ENCODE measurements at places on chromosomes 5 and 9.

- no peak for DNase-seq
Observed at GRCh38 chr5:27592231-27592630, 553.8 kb upstream of the CDH9 start.

DNA sequence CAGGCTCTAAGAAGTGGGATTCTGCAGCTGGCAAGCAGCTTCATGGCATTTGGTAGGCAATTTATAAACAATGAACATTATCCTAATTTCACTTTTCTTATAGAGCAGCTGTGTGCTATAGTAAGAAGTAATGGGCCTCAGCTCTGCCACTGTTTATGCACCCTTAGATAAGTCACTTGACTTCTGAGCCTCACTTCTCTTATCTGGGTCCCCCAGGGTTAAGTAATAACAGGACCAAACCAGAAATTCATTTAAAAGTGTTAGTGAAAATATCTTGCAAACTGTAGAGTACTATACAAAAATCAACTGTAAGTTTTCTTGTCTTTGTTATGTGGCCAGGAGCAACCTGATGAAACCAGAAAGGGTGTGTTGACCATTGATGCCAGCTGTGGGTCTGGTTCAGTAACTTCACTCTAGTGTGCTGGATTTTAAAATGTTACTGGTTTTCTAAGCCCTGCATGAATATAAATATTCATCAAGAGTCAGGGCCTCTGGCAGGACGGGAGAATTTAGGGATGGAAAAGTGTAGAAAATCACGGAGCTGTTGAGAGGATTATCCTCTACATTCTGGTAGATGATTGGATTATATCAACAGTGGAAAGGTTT lies 24.2 kb downstream of the TNFAIP8 start:
- no peak for DNase-seq

GRCh38 chr5:33257807-33258429 lies 182.8 kb upstream of the TARS1 start:
- DNase-seq = no peak

DNA sequence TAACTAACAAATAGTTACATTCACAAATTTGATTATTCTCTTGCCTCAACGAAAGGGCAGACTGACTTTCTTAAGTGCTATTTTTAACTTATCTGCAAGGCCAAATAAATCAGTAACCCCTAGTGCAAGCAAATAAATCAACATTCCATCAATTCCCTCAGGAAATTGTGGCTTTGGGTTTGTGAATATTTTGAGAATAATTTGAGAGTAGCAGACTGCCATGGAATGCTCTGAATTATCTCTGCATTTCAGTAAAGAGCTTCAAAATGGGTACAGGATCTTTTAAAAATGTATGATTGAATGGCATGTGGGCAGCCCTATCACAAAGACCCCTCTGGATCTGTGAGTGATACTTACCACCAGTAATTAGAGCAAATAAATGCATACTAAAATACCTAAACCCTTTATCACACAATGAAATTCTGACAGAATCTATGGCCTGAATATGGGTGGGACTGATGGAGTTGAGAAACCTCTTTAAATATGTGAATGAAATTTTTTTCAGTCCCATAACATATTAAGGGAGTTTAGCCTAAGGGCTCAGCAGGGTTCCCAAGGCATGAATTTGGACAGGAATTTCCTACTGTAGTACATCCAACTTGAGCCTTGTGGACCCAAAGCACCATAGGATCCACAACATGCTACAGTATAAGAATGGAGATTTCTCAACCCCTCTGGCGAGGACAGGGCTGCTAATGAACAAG lies 92.5 kb upstream of the ITGA2 start:
- DNase-seq = no peak

- no peak for DNase-seq
Observed at GRCh38 chr9:76542360-76542759, 83.4 kb downstream of the GCNT1 start.

DNA sequence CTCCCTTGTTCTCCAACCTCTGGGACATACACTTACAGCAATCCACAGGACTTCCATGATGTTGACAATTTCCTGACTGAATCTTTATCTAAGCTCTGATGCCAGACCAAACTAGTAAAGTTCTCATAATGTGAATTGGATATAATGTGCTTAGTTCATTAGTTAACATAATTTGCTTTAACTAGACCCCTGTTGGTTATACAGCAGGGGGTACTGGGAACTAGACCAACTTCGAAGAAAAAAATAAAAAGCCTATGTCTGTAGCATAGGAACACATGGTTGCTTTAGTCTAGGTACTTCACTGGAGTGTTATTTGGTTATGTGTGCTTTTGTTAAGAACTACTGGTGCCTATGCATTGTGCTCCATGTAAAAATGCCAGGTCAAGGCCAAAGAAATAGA lies 173.8 kb downstream of the ADAMTS6 start:
- no peak for DNase-seq

DNA sequence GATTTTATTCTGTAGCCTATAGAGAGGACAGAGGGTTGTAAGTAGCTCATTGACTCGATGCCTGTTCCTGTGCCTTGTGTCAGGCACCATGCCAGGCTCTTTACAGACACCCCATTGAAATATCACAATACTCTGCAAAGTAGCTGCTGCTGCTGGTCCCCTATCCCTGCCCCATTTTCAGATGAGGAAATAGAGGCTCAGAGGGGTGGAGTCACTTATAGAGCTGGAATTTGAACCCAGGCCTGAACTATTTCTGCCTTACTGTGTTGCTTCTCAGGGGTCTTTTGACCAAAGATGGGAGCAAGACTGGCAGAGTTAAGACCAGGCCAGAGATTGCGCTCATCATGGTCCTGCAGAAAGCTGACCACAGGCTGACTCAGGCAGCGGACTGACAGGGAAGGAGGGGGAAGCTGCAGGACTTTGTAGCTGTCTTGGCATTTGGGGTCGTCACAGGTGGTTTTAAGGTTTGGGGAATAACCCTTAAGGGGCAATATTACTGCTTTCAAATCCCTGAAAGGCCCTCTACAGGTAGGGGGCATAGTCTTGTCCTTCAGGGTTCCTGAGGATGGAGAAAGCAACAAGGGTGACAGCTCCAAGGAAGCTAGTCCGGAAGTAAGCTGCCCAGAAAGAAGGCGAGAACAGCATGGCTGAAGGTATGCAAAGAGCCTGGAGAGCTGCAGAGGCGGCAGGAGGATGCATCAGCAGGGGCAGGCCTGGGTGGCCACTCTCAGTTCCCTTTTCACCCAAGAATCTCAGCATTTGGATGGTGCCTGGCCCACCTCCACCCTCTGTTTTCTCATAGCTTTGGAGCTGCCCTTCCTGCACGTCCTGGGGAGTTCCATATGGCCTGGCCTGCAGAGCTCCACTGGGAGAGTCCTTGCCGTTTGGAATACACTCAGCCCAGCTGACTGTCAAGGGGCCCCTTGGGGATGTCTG lies 18.3 kb upstream of the NDST1 start:
- DNase-seq = no peak

DNA sequence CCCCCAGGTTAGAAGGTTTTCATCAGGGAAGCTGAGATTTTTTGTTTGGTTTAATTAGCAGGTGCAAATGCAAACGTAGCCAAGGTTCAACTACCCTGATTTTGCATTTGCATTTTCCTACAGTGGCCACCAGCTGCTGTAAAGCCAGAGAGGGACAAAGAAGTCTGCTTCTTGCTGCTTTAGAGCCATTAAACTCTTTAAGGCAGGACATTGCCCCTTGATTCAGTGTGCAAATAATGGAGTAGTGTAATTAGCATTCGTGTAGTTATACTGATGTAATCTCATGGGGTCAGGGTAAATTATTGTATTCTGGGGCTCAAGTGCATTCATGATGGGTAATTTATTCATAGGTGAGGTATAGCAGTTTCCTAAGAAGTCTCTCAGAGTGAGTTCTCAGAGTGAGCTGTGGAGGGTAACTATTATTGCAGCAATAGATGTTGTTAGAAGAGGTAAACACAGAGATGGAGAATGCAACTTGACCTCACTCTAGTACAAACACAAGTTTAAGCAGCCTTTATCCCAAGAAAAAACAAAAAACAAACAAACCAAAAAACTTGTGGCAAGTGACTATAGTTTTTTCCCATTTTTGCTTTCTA lies 526.5 kb downstream of the KIF4B start:
- DNase-seq = no peak

DNA sequence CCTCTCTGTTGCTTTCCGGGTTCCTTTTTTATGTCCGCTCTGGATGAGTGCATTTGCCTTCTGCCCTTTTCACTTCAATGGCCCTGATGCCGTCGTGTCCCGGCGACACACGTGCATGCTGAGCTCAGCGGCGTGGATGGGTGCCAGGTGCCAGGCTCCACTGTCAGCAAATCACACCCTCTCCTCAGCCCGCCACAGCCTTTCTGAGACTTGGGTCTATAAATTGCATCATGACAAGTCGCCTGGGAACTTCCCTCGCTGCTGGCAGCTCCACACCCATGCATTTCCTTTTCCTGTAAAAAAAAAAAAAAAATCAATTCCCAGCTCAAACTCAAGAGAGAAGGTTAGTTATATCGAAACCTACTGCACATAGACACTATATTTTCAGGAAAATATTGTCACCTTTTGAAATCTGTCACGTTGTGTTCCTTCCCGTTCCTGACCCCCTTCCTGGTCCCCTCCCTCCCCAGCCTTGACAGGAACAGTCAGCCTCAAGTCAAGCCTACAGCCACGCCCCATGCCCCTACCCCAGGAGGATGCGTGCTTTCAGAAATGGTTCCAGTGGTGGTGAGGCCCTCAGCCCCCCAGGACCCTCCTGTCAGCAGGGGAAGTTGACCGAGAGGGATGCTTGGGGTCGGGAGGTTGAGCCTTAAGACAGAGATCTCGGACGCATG lies 110.3 kb upstream of the PTCH1 start:
- DNase-seq = no peak

DNA sequence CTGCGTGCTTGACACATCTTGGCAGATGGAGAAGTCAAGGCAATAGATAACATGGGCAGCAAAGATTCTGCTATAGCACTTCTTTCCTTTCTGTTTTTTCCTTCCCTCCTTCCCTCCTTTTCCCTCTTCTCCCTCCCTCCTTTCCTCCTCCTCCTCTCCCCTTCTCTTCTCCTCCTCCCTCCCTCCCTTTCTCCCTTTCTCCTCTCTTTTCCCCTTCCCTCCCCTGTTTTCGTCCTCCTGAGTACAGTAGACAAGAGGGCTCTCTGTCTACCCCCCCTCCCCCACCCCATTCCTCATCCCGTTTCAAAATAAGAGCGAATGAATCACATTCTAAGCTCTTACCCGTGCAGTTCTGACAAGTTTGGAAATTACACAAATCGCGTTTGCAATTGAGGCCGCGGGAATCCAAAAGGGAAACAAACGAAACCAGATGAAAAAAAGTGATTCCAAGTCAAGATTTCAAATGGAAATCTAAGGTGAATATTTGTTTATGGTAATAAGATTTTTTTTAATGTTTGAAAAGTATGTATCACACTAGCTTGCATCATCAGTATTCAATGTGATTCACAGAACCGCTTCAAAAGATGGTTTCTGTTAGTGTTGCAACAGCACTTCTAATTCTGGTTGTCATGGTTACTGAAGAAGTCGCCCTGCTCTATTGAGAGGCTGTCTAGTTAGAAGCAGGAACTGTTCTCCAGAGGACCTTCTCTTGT lies 1.3 kb downstream of the NIM1K start:
- peak; percentile 56 for DNase-seq

GRCh38 chr9:126781186-126782052 lies 23.4 kb upstream of the ZBTB43 start:
- DNase-seq = no peak

DNA sequence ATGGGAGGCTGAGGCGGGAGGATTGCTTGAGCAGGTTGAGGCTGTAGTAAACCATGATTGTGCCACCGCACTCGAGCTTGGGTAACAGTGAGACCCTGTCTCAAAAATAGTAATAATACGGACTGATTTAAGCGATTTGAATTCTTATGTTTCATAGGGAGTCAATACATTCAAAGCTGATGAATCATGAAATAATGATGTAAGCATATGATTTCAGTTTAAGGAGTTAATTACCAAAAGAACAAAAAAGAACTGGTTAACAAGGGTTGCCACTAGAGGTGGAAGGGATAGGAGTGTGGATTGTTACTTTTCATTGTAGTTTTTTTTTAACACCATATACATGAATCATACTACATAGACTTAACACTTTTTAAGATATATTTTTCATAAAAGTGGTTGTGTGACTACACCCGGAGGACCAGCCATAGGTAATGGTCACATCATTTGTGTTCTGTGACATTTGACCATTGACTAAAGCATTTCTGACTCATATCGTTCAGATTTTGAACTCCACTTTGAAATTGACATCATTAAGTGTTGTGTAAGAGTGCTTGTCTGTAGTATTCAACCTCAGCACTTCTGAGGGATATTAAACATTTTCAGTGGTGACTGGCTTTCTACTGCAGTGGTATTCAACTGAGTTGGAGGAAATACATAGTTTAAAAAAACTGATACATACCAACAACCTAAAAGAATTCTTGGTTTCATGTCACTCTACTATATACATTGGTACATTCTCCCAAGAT lies 7.0 kb downstream of the TRMT10B start:
- no peak for DNase-seq

- DNase-seq = no peak
Observed at GRCh38 chr5:150521522-150521817, 13.5 kb downstream of the NDST1 start.

GRCh38 chr9:128685636-128686489 lies 3.2 kb upstream of the SET start:
- no peak for DNase-seq

GRCh38 chr5:175713930-175714329 lies 56.1 kb downstream of the HRH2 start:
- DNase-seq = no peak

DNA sequence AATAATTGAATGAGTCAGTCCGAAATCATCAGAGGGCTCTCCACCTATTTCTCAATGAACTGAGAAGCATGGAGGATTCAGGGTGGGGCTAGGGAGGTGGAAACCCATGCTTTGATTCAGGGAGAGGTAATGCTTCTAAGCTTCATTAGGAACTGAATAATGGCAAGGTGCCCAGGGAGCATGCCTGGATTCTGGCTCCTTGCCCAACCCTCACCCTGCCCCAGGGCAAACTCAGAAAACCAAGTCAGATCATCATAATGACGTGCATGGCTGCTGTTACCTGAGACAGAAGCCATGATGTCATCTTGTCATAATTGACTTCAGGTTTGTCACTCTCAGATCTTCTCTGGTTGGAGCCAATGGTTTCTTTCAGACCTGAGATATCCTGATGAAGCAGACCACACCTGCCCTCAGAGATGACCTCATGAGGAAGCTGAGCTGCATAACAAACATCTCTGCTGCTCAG lies 199.6 kb downstream of the SYK start:
- peak; percentile 99 for DNase-seq

- no peak for DNase-seq
Observed at GRCh38 chr5:10700516-10700915, 60.5 kb downstream of the DAP start.

DNA sequence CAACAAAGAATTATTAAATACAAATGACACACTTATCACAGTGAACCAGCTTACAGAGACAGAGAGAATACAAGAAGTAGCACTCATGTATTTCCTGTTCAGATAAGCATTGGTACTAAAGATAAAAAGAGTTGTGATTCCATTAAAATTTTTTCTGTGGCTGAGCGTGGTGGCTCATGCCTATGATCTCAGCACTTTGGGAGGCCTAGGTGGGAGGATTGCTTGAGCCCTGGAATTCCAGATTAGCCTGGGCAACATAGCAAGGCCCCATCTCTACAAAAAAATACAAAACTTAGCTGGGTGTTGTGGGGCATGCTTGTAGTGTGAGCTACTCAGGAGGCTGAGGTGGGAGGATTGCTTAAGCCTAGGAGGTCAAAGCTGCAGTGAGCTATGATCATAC lies 32.9 kb downstream of the FCHO2 start:
- no peak for DNase-seq

- DNase-seq = no peak
Observed at GRCh38 chr5:79396265-79396664, 117.7 kb downstream of the HOMER1 start.
